ENCODE measurements at places on chromosomes 12 and 14.

DNA sequence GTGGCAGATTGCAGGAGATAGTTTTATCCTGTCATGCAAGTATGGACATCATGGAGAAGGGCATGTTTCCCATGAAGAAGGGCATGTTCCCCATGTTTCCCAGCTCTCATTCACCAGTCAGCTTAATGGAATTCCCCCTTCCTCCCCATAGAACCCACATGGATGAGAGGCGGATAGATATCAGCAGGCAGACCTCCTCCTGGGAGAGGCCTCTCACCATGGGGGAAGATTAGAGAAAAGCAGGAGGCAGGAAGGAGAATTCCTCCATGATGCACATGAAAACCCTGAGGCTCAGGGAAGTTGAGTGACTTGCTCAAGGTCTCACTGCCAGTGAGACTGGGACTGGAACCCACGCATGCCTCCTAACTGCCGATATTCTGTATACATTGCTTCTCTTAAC is 92.9 kb upstream of the FOXN3 start:
- no peak for DNase-seq

- no peak for DNase-seq
These were observed 29.3 kb upstream of the PNMA1 start for GRCh38 chr14:73743431-73743931.

GRCh38 chr14:101359221-101360053 is 201.9 kb upstream of the DIO3 start:
- DNase-seq: no peak

DNA sequence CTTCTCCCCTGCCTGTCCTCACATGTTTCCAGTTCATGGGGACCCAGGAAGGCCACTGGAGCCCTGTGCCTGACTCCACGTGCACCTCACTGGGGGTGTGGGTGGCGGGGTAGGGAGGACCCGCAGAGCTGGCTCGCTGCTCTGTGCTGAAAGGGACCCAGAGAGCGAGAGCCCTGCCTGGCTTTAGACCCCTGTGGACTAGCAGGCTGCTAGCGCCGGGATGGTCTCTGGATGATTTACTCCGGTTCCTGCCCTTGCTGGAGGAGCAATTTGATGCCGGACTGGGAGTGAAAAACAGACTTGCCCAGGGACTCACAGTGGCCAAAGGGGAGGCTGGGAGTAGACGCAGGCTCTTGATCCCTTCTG is 49.0 kb downstream of the NTF3 start:
- no peak for DNase-seq

DNA sequence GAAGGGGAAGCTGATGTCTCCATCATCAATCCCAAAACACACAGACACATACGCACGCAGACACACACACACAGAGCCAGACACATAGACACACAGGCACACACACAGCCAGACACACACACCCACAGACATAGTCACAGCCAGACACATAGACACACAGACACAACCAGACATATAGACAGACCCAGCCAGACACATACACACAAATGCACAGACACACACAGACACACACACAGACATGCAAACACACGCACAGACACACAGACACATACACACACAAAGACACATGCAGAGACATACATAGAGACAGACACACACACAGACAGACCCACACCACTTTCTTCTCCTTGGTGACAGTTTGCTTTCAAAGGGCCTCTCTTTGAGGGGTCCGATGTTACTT is 6.3 kb downstream of the CCDC197 start:
- DNase-seq: no peak

DNA sequence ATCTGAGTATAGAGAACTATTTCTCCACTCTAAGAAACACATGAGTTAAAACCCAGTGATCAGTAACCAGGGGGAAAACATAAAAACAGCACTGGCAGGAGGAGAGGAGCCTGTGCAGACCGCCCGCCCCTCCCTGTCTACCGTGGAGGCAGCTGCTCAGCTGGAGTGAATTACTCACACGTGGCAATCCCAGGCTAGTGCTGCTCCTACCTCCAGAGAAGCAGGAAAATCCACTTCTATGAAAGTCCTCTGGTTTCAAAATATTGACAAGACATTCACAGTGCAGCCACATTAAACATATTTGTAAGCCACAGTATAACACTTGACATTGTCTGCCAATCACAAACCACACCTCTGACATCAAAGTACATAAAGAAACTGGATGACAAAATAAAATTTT is 16.7 kb downstream of the TMEM132D start:
- DNase-seq: no peak

DNA sequence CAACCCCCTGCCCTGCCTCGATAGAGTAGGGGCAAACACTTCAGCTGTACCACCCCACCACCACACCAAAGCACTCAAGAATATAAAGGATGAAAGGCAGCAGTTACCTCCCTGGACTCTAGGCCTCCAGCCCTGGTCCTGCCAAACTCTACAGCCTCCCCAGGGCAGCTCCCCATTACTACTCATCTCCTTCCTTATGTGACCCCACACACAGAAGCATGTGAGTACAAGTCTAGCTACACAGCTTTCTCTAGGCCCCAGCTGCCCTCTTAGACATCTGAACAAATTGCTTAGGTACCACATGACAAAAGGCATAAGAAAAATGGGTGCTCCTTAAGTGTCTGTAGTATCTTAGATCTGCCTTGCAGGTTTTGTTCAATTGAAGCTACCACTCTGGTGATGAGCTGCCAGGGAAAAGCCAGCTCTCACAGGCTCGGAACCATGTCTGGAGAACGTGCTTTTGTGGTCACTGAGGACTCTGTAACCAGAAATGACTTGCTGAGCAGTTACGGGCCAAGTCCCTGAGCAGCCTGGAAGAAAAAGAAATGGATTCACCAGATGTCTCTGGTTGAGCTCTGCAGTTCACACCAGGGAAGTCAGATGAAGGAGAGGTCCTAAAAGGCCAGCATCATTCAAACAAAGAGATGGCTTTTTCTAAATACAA is 32.8 kb downstream of the FMNL3 start:
- no peak for DNase-seq

GRCh38 chr14:23430016-23430722 is 5.3 kb downstream of the MYH7 start:
- DNase-seq: no peak

DNA sequence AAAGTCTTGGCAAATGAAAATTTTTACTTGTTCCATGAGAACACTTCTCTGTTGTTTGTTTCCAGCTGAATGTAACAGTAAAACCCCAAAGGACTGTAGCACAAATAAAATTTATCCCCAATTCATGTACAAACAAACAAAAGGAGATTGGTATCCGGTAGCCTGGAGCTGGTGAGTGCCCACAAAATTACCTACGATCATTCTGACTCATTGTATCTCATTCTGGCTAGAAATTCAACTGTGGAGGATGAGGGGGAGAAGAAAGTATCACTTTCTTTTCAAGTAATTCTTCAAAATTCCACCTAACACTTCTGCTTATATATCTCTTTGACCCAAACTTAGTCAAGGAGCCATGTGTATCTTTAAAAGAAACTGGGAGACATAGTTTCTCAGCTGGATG is 268.5 kb downstream of the ALG10B start:
- no peak for DNase-seq

GRCh38 chr12:26280869-26281268 is 85.5 kb downstream of the SSPN start:
- DNase-seq: no peak

GRCh38 chr12:19718401-19718800 is 279.1 kb downstream of the AEBP2 start:
- DNase-seq: no peak

- DNase-seq: no peak
These were observed 762.3 kb downstream of the GALC start for GRCh38 chr14:87230726-87231125.

GRCh38 chr12:69726922-69727321 is 11.7 kb upstream of the RAB3IP start:
- DNase-seq: no peak

- no peak for DNase-seq
These were observed 115.5 kb downstream of the PAPOLA start for GRCh38 chr14:96617635-96618034.

DNA sequence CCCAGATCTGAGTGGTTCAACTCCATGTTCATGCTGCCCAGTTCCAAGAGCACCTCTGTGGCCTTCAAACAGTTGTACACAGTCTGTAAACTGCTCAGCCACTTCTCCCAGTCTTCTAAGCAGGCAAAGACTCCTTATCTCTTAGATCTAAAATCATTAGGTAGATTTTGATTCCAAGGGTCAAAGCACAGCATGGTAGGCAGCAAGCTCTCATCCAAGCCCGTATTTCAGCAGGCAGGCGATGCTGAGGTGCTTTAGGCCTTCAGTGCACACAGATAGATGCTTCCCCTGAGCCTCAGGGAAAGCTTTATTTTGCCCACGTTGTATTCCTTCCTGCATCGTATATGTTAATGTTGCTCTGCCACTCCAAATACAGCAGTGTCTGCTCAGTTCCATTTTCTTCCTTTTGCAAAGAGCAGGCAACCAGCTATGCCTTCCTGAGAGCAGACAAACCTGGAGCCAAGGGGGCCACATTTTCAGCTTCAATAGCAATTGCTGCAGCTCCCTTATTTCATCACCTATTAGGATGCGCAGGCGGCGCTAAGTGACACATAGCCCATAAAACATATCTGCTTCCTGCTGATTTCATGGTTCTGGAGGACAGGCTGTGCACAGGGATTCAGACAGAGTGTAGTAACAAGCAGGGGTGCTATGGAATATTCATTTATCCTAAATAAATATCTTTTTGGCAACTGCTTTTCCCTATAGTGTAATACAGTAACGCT is 67.5 kb downstream of the ETV6 start:
- no peak for DNase-seq

All from stimulated activated CD4-positive, alpha-beta T cell treated with anti-CD3 and anti-CD28 coated beads, TNF-alpha, amount 100 ng/mL, for 48 hours (primary cell).